Adipocyte (in vitro differentiated cells): ENCODE measurements at places on chromosomes 6 and 20.

DNA sequence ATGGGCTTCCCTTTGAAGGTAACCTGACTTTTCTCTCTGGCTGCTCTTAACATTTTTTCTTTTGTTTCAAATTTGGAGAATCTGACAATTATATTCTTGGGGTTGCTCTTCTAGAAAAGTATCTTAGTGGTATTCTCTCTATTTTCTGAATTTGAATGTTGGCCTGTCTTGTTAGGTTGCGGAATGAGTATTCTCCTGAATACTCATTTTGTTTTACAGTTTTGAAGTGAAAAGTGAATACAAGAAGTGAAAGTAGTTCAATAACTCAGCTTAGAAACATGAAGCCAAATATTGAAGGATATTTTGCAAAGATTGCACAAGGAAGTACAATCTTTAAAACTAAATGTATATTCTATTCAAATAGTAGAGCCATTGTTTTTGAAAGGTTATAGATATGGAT, 120.2 kb upstream of the MAP3K4 start:
- DNase-seq = no peak

GRCh38 chr6:38725414-38726183, 10.5 kb downstream of the DNAH8 start:
- DNase-seq = no peak

- no peak for DNase-seq
These were observed 28.0 kb downstream of the COX4I2 start for GRCh38 chr20:31665753-31666152.

DNA sequence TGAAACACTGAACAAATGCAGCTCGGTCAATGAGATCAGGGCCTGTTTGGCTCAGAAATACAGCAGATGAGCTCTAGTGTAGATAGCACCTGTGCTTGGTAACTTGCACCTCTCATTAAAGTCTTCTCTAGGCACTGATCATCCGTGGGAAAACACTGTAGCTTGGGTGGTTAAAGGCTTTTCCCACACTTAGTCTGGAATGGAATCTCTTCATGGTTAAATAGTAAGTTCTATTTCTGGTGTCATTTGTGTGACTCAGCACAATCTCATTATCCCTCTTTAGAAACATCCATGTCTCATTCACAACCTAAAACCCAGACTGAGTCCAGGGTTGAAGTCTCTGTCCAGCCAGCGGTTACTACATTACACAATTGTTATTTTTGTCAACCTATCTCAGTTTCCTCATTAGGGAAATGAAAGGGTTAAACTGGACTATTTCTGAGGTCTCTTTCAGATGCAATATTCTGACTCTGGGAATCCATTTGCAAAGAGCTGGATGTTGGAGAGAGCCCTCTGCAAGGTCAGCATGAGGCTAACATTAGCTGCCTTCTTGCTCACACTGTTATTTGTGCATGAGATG, 125.0 kb downstream of the ZDHHC14 start:
- DNase-seq = no peak
